ENCODE measurements at places on chromosomes 11 and 22.

GRCh38 chr22:17639247-17639741 is 737 bp downstream of the BCL2L13 start:
- DNase-seq, result peak; percentile 6

- DNase-seq, result no peak
Measured at GRCh38 chr11:11608783-11609232, 13.0 kb downstream of the GALNT18 start.

DNA sequence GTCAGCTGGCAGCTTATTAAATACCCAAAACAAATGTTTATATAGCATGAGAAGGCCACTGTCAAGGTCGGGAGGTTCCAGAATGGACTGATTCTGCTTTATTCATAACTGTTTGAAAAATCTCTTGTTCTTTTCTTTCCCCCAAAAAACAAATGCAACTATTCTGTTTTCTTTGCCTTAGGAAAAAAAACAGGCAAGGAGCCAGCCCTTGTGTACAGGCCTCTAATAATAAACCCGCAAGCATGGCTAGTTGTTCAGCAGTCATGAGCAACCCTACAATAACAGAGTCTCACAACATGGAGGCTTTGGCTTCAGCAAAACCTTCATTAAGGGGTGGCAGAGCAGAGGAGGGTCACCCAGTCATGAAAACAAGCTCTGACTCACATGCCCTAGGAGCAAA is 191.7 kb downstream of the KIRREL3 start:
- no peak for DNase-seq

GRCh38 chr11:133520707-133521106 is 11.6 kb downstream of the OPCML start:
- no peak for DNase-seq

DNA sequence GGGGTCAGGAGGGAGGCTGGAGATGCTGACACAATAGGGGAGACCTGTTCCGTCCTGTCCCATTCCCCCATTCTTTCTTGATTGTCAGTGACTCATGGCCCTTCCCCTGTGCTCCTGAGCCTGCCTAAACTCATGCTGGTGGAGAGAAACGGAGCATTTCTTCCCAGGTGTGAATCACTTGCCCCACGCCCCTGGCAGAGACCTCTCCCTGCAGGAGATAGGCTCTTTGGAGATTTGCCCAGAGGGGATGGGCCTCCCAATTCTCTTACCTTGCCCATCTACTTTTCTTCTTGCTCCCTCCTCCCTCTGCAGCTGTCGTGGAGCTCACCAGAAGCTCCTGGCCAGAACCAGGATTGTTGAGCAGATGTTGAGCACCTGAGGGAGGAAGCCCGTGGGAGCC is 121.9 kb upstream of the OR9Q1 start:
- DNase-seq, result no peak

- DNase-seq, result no peak
Measured at GRCh38 chr11:86041975-86042378, 26.9 kb downstream of the PICALM start.

GRCh38 chr22:38411016-38411415 is 44.0 kb downstream of the KCNJ4 start:
- DNase-seq, result no peak
